CD4-positive, alpha-beta memory T cell (primary cell): ENCODE measurements at places on chromosomes 3 and 15.

DNA sequence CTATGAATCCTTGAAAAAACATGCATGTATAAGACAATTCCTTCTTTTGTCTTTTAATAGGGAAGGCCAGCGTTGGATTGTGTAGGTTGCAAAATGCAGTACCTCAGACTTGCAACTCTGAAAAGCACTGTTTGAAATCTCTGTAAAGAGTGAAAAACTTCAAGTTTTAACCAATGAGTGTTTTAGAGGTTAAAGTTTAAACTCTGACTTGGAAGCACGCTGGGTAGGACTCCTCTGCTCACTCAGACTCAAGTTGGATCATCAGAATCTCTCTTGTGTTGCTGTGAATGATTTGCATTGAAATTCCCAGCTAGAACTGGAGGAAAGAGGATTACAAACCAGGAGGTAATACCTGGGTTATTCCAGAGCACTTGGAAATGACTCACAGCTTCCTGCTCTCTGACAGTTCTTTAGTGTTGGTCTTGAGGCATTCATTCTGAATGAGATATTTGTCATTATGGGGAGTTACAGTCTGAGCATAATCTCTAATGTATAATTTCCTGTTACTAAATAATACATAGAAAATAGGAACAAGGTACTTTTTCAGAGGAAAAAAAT is 49.1 kb downstream of the PLS1 start:
- DNase-seq: no peak

- DNase-seq: no peak
Observed at GRCh38 chr15:73870700-73871408, 2.5 kb upstream of the TBC1D21 start.

GRCh38 chr3:28859897-28860296 is 421.0 kb upstream of the RBMS3 start:
- no peak for DNase-seq

DNA sequence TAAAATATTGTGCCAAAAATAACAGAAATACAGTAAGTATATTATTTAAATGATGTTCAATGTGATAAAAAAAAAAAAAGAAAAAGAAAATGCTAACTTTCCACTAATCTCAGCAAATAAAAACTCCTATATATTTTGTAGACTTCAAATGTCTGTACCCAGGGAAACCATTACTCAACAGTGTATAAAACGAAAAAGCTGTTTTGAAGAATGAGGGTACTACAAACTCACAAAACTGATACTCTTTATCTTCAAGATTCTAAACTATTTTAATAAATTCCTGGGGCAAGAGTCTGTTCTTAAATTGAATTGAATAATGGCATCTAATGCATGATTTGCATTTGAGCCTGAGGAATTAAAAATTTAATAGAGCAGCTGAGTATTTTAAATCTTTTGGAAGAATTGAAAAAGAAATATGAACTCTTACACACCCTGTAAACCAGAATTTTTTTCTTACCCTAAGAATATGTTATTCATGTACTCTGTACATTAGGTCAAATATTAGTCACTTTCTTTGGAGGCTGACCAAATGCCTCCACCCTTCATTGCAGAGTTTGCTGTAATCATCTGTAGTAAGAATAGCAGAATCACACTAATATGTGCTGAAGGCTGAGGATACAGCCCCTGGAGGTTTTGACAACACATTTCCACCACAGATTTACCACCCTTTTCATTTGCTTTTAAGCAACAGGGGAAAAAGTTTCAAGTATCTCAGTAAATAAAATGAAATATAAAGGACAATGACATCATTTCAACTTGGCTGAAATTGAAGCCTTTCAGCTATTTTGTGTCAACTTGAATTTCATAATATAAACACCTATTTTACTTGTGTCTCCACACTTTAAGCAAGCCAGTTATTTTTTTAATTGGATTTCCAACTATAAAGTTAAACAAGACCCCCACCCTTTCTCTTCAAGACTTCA is 79.7 kb downstream of the FBN1 start:
- DNase-seq: no peak

DNA sequence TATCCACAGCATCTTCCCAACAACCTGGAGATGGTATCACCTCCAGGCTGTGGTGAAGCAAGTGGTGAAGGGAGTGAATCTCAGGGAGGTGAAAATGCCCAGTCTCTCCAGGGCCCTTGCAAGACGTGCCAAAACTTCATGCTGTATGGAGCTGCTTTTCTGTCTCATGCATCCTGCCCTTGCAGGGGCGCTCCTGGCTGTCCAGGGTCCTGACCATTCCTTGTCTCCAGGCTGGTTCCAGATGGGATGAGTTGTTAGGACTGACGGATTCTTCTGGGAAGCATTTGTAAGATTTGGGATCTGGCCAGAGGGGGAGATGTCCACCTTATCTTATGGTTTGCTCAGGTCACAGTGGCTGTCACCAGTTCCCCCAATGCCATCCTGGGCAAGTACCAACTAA is 15.8 kb downstream of the TGM4 start:
- DNase-seq: no peak

DNA sequence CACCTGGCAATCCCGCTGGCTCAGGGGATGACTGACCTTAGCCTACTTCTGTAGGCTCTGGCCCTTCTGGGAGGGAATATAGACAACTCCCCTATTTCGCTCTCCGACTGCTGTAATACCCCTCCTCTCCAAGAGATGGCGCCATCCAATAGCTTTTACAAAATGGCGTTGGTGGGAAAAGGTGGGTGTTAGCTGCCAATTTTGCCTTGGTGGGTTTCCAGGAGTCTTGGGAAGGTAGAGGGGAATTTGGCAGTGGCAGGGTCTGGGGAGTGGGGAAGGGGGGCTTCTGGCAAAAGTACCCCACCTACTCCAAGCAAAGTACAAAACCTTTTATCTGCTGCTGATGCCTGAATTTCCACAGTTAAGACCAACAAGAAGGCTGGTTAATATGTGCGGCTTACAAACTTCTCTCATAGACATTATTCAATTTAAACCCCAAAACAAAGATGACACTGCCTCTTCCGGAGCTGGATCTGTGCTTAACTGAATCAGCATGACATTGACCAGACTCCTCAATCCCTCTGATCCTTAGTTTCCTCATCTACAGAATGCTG is 62.1 kb downstream of the RASGRF1 start:
- DNase-seq: no peak

DNA sequence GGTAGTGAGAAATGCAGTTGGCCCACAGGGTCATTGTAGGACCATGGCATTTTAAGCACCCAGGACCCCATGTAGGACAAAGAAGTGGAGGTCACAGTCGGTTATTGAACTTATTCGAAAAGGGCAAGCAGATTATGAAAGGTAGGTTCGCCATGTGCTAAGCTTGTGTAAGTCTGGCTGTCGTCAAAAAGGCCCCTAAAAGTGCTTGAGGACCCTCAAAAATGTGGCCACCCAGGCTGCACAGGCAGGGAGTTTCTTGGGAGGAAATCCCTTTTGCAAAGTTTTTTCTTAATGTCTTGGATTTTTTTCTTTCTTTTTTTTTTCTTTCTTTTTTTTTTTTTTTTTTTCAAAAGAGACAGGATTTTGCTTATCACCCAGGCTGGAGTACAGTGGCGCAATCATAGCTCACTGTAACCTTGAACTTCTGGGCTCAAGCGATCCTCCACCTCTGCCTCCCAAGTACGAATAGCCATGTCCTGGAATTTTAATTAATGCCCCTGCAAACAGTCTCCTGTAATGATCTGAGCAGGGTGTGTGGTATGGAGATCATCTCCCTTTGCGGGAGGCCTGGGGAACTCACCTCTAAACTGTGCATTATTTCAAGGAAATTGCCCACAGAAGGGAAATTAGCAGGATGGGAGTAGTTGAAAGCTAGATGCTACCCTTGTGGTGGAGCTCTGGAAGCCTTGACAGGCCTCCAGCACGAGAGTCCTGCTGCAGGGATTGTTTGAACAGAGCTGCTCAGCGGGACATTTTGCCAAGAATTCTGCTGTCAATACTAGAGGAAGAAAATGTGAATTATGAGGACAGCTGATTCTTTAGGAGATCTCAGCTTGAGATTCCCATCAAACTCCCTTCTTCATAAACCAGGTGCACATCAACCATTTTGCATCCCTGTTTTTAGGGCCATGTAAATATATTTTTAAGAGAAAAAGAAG is 28.4 kb downstream of the THSD4 start:
- DNase-seq: no peak

DNA sequence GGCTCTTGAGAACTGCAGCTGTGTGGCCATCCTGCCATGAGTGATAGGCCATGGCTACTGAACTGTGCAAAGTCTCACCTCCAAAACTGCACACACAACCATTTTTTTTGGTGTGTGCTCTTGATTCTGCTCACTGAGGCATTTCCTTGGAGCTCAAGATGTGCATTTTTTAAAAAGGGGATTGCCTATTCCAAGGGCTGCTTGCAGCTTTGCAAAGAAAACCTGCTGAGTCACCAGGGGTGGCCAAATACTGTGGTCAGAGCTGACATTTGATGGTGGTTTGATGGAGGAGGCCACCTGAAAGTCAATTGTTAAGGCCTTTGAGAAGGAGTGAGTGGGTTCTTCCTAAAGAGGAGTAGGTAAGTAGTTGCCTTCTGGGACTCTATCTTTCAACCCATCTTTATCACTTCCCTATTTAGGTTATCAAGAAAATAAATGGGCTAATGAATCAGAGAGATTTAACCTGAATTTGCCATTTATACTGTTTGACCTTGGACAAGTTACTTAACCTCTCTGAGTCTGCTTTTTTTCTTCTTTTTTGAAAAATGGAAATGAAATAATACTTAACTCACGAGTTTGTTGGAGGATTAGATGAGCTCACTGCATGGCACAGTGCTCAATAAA is 87.9 kb downstream of the CHST2 start:
- DNase-seq: no peak

GRCh38 chr3:122390665-122391064 is 6.7 kb downstream of the FAM162A start:
- no peak for DNase-seq

DNA sequence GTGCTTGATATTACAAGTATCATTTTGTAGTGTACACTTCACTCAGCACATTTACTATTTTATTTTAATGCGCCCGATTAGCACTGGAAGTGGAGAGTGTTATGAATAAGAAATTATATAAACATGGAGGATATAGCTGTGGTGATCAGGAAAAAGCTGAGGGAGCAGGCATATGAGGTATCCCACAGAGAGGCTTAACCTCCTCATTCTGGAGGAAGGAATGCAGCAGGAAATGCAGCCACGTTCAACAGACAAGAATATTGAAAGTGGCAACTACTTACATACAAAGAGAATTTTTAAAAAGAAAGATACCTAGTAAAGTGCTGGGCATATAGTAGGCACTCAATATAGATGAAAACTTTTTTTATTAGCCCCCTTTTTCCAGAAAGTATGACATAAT is 166.0 kb upstream of the SATB1 start:
- no peak for DNase-seq

GRCh38 chr3:32000877-32001276 is 19.3 kb downstream of the ZNF860 start:
- no peak for DNase-seq

DNA sequence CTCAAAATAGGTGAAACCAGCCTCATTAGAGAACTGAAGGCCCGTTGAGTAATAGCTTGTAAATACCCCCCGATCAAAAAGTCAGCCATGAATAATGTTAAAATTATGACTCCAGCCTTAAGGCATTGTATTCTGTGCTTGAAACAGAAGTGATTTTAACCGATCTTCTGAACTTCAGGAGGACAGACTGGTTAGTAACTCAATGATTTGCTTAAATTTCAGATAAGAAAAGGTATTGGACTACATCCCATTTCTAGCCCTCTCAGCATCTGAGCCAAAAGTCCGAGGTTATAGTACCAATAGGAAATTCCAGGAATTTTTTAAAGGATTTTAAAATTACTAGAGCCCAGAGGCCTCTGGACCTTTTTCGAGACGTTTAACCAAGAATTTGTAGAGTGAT is 67.7 kb upstream of the FGF12 start:
- no peak for DNase-seq

- no peak for DNase-seq
Observed at GRCh38 chr3:129112308-129113052, 9.1 kb downstream of the RAB43 start.

DNA sequence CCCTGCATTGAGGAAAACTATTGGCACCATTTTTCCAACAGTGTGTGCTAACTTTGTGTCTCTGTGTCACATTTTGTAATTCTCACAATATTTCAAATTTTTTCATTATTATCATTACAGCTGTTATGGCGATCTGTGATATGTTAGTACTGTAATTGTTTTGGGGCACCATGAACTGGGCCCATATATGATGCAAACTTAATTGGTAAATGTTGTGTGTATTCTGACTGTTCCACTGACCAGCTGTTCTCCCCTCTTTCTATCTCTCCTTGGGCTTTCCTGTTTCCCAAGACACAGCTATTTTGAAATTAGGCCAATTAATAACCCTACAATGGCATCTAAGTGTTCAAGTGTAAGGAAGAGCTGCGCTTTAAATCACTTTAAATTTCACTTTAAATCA is 2.2 kb upstream of the CYP8B1 start:
- no peak for DNase-seq

DNA sequence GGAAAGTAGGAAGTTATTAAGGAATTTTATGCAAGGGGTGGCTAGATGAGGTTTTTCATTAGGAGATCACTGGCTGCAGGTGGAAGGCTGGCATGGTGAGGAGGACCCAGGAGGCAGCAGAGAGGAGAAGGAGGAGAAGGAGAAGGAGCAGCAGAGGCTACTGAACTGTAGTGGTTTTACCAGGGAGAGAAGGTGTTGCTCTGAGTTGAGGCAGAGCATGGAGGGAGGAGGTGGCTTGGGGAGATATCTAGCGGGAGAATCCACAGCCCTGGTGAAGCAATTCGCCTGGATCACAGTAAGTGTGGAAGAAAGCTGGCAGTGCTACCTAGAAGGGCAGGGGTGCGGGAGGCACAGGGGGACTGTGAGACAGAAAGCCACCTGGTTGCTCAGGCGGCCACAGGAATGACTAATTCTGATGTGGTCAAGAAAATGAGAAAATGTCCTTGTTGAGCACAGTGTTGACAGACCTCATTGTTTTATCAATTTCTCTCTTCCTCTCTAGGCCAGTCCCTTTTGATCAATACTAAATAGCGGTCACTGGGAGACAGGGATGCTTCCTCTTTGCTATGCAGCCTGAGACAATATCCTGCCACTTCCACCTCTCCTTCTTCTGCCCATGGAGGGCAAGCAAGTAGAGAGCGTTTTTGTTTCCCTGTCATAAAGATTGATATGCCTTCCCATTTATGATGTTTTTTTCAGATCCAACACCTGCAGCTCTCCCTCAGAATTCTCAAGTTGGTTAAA is 94.6 kb downstream of the EEFSEC start:
- no peak for DNase-seq

DNA sequence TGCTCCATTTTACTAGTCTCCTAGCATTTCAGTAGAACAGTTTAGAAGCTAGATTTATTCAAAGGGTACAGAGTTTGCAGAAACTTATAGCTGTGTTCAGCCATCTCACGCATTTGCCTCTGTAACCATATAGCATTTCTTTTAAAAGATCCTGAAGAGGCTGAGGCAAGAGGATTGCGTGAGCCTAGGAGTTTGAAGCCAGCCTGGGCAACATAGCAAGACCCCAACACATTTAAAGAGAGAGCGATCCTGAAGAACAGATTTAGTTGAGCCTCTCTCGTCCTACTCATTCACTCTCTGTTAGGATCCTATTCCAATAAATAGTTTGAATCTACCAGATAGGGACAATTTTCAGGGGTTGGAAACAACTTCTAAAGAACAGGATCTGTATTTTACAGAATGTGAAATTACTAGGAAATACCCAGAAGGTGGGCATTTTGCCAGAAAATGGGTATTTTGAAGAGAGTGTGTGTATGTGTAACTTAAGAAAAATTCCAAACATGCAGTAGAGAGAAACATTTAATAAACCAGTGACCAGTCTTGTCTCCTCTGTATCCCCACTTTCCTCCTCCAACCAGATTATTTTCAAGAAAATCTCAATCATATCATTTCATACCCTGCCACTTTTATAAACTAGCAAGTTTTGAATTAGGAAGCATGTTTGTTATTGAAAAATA is 4.5 kb downstream of the EIF3J start:
- DNase-seq: no peak
